ENCODE measurements at places on chromosomes 1 and 21.

DNA sequence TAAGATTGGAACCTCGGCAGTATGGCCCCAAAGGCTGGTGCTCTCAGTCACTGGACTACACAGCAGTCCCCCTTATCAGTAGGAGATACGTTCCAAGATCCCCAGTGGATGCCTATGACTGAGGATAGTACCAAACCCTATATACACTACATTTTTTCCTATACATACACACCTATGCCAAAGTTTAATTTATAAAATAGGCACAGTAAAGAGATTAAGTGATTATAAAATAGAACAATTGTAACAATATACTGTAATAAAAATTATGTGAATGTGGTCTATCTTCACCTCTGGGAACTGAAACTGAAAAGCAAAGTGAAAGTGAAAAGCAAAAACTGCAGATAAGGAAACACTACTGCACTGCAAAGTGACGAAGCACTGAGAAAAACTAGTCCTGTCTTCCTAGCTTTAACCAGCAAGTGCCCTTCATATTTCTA lies 96.8 kb downstream of the INTS7 start:
- no peak for DNase-seq

GRCh38 chr1:204878621-204879234 lies 8.1 kb downstream of the NFASC start:
- DNase-seq, result no peak

DNA sequence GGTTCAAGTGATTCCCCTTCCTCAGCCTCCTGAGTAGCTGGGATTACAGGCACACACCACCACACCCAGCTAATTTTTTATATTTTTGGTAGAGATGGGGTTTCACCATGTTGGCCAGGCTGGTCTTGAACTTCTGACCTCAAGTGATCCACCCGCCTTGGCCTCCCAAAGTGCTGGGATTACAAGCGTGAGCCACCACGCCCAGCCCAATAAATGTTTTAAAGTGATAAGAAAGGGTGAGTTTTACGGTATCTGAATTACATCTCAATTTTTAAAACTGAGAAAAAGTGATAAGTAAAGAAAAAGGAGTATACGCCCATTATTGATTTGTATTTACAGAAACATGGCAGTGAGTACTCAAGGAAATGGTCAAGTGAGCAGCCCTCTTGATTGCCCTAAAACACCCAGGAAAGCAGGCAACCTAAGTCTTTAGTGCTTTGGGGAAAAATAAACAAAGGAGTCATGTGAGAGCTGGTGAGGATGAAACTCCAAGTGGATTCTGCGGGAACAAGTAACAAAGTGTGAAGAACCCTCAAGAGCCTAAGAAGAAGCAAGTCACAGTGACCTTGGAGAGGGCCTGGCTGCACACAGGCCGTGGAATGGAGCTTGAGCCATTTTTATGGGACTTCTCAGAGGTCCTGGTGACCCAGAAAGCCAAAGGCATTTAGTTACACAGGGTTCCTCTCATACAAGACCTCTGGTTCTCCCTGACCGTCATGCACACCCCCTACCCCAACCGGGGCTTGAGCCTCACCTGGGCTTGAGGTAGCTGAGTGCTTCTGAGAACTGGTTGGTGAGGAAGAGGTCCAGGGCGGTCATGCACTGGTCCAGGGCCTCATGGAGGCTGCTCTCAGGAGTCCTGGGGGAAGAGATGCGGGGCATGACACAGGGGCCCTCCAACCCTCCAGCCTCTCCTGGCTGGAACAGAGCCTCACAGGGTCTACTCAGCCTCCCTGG lies 9.1 kb downstream of the TTC39A start:
- DNase-seq, result no peak

- no peak for DNase-seq
These were observed 15.1 kb downstream of the SOX13 start for GRCh38 chr1:204087893-204088528.

DNA sequence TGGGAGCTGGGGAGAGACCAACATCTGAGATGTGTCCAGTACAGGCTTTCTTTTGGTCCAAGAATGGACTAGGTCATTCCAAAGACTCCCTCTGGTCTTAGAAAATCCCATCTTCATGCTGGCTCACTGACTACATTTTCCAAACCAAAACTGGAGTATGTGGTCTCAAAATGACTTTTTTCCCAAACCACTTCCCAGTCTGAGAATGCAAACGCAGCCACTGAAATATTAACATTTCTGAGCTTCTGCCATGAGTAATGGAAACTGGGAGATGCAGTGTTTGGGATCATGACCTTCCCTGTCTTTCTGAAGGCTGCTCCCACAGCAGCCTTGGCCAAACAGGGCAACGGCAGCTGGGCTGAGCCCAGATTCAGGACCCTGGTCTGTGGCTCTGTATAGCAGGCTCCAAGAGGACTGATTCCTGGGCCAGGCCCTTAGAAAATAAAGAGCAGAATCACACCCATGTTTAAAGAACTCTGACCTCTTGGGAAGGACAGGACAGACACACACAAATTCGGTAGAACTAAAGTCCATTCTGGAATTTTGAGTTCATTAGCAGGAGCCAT lies 62.1 kb upstream of the CNTN2 start:
- DNase-seq, result no peak

- DNase-seq, result no peak
These were observed 4.4 kb upstream of the XPR1 start for GRCh38 chr1:180627411-180627810.

DNA sequence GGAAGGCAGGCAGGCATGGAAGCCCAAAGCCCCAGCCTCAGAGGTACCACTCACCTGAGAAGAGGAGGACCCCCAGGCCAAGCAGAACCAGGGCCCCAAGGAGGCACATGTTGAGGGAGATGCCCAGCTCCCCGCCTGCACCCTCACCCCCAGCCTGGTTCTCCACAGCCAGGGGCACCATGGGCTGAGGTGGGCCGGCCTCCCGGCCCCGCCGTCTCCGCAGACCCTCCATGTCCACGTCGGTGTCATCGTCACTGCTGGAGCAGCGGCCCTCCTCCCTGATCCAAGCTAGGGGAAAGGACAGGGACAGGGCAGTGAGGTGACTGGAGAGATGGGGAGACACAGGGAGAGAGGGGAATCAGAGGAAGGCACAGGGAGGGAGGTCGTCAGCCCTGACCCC lies 7.8 kb downstream of the PBXIP1 start:
- DNase-seq, result no peak

DNA sequence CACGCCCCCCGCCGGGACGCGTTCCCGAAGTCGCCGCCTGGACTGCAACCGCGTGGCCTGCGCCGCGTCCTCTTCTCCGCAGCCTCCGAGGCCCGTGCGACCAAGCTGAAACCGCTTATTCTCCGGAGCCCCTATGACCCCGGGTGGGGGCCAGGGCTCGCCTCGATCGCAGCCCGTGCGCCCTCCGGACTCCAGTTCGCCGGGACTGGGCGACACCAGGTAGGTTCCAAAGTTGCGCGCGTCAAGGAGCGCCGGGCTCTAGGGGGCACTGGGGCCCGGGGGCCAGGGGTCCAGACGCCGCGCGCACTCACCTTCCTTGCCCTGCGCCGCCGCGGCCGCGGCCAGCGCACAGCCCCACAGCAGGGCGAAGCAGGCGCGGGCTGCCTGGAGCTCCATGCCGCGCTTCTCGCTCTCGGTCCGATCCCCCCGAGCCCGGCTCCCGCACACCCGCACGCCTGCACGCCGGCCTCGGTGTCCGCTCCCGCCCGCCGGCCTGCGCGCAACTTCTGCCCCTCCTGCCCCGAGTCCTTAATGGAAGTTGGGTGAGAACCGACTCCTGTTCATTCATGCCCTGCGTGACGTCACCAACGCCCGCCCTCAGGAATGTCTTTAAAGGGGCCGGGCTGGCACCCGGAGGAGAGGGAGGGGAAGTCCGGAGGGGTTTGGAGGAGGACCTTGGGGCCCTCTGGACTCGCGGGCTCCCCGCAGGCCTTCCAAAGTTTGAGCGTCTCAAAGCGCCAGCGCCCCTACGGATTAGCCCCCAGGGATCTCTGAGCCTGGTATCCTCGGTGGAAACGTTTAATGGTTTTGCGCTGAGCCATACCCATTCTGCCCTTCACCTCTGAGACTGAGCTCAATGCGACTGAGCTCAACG lies at the start of gene EPHA2:
TSS of gene EPHA2 (minus strand) at position 533 of the 874 bp plus-strand sequence. CDS start at position 396, 137 bp downstream.
- peak; percentile 91 for DNase-seq

DNA sequence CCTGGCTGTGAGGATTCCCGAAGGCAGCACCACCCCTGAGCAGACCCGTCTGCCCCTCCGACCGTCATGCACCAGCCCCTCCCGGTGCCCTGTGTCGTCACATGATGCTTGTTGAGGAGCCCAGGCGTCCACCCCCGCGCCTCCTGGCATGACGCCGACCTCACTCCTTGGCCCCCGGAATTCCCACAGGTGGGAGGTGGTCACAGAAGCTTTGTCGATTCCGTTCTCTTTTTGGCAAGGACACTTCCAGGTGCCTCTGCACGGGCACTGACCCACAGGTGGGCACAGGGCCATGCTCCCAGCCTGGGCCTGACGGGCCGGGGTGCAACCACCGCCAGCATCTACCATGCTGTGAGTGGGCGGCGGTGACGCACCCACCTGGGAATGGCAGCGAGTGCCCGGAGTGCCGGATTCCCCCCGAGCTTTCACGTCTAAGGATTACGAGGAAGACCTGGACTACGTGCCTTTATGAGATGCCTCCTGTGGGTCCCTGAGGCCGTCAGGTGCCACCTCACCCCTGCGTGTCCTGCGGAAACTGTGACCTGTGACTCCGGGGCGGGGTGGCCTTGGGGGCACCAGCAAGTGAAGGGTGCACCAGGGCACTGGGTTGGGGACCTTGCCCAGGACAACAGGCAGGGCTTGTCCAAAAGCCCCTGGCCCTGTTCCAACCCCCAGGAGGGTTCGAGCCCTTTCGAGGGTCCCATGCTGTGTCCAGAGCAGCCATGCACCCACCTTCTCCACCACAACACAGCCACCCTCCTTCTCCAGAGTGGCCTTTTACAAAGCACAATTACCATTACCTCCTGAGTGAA lies 31.4 kb upstream of the COL6A1 start:
- no peak for DNase-seq

DNA sequence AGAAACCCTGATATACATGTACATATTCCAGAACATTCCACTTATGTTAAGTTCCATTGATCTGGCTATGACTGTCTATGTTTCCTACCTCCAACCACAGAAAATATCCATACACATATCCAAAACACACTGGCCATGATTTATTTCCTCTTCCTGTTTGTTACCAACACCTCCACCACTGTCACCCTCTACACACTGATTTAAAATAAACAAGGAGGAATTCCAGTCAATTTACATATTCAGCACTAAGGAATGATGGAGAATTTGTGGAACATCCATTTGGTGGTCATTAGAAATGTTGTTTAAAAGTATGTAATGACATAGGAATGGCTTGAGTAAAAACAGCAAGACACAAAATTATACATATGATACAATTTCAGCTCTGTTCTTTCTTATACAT lies 5.5 kb upstream of the STX6 start:
- no peak for DNase-seq

DNA sequence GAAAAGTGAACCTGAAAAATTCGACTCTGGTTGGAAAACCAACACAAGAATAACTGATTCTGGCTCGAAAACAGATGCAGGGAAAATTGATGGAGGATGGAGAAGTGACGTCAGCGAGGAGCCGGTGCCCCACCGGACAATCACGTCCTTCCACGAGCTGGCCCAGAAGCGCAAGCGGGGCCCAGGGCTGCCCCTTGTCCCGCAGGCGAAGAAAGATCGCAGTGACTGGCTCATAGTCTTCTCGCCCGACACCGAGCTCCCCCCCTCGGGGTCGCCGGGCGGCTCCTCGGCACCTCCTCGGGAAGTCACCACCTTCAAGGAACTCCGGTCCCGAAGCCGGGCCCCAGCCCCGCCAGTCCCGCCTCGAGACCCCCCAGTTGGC lies 1.9 kb downstream of the RUSC1 start:
- no peak for DNase-seq

GRCh38 chr21:42251654-42252324 lies 32.8 kb downstream of the ABCG1 start:
- no peak for DNase-seq

GRCh38 chr1:226728448-226728847 lies 10.6 kb downstream of the ITPKB start:
- no peak for DNase-seq

DNA sequence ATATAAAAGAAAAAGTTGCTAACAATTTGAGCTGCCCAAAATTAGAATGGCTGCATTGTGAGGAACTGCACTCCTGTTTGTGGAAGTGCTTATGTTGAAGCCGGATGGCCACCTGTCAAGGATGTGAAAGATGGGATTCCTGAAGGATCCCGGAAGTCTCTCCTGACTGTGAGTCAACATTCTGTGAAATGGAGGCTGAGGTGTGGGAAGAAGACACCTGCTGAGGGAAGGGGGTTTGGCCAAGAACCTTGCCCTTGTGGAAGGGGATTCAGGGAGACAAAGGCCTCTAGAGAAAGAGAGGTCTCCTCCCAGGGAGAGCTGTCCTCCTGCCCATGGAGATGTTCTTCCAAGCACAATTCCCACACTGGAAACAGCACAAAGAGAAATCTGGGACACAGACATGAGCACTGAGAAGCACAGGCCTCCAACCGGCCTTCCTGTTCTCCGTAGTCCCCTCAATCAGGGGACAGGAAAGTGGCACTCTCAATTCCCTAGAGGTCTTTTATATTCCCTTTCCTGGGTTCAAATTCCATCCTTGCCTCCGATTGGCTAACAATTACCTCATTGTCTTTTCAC lies 70.5 kb downstream of the CD2 start:
- DNase-seq, result no peak

- DNase-seq, result no peak
These were observed 51.6 kb downstream of the PLPP3 start for GRCh38 chr1:56527548-56528302.

- DNase-seq, result peak; percentile 46
These were observed 251.2 kb downstream of the RRAGC start for GRCh38 chr1:38608202-38608864.

DNA sequence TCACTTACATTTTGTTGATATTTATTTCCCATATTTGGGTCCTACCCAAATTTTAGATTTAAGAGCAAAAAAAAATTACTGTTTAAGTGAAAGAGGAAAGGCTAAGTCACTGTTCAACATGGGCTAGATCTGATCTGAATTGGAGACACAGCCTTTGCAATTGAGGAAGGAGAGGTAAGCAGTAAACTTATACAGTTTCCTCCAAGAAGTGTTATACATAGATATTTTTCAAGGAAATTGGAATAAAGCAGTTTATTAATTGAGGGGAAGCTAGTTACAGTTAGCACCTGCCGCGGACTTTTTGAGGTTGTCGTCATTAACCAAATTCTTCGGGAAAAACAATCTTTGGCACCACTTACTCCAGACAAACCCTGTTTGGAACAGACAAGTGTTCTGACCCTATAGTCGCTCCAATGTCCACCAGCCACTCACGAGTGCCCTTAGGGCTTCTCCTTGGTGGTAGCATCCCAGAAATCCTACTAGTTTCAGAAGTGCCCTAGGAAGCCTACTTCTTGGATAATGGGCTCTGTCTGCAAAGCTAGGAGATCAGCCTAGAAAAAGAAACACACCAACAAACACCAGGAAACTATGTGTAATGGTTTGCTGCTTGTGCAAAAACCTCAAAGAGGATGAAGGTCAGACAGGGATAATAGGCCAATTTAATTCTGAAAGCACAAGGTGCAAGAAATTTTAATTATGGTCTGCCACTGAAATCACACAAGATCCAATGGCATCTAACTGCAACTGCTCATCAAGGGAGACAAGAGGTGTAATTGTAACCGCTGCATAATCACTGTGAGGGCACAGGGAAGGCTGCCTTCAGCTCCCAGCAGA lies 2.5 kb downstream of the WLS start:
- no peak for DNase-seq

- DNase-seq, result no peak
These were observed 98.4 kb upstream of the TARDBP start for GRCh38 chr1:10914056-10914455.

GRCh38 chr1:10530281-10530740 lies 55.6 kb downstream of the PEX14 start:
- DNase-seq, result peak; percentile 51

All from progenitor cell of endocrine pancreas (in vitro differentiated cells).